ENCODE measurements at places on chromosomes 6 and 20. TPM values are rescaled to one million over a fixed set of nuclear protein-coding genes. Genes with fewer than 3 reads are reported as not detected.

DNA sequence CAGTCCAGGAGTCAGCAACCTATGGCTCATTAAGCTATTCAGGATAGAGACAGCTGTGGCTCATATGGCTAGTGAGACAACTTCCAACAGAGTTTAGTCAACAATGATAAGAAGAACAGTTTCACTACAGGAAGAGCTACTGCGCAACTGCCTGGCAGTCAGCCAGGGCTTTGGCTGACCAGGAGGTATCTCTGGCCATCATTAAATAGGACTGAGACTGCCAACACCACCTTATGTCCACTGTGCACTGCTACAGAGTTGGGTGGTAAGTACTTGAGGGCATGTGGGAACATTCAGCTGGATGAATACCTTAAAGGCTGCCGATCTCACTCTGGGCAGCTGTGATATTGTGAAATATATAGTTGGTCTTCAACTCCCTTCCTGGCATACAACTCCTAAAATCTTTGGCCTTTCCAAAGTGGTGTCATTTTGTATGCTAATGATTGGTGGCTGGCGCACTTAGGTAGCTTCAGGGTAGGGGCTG, 52.2 kb upstream of the FAM83C start:
- no peak for DNase-seq

GRCh38 chr20:58549231-58550209, 34.3 kb upstream of the APCDD1L start:
- no peak for DNase-seq

DNA sequence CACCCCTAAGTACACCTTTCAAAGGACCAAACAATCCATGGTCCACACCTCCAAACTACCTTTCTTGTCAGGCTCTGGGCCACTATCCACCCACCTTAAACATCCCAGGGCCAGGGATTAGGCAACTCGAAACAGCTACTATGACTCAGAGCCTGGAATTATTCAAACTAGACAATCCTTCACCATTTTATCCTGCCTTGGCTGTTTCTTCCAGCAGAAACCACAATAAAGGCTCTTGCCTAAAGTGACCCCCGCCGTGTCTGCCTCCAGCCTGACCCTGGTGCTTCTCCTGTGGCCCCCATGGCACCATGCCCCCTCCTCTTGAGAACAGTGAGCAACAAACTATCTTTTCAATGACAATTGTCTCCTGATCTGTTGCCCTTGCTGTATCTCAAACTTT, 195.5 kb downstream of the EPM2A start:
- DNase-seq = no peak

DNA sequence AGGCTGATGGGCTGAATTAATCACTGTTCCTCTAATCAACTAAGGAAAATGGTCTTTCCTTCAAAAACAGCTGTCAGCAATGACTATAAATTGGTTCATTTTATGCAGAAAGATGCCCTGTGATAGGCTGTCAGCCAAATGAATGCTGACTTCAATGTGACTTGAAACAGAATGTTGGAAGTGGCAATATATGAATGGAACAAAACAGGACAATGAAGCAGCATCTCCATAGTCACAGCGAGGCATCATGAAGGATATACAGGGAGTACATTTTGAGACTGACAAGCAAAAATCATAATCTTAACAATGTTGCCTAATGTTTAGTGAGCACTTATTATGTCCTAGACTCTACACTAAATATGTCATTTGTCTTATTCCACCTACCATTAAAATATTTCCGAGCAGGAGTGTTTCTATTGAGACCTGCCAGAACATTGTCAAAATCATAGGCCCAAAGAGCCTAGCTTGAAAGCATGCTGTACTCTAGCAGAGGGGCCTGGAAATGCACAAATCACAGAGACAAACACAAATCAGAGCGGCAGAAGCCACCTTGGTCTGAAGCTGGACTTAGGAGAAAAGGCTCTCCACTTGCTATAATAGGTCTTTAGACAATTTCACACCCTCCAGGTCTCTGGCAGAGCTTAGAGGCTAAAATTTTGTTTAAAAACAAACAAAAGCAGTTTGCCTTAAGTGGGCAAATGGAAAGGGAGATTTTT, 63.3 kb downstream of the FAM50B start:
- DNase-seq = no peak

Gene EPHA7
- not detected for total RNA-seq

DNA sequence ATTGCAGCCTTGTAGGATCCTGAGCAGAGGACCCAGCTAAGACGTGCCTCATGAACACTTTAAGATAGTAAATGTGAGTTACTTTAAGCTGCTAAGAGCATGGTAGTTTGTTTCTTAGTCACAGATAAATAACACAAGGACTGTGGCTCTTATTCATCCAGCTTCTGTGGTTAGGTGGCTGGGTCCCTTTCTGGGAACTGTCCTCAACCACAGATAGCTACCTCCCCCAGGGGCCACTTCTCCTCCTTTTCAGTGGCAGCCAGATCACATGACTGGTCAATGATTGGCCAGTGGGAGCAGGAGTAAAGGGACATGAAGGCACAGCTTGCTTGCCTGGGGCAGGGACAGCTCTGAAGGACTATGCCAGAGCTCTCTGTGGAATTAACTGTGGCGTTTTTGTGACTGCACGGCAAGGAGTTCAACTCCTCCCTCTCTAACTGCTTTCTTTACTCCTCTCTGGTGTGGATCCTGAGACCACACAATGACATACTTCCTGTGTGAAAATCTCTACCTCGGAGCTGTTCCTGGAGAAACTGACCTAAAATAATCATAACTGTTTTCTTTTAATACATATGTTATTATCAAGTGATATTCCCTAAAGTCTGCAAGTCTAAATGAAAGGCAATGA, 76.5 kb downstream of the NRN1 start:
- DNase-seq = no peak

DNA sequence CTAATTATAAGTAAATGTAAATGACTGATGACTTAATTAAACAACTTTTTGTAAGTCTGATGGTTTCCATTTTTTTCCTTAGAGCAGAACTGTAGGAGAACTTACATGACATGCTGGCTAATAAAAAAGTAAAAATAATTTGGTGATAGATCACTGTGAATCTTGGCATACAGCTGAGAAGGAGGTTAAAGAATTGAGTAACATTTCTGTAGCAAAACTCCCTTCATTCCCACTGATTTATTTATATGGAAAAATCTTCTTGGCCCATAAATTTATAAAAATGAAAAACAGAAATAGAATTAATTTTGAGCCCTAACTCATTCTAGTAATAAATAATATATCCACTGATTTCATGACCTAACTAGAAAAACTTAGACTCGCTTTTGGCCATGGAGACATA, 48.1 kb downstream of the SLC22A3 start:
- no peak for DNase-seq

DNA sequence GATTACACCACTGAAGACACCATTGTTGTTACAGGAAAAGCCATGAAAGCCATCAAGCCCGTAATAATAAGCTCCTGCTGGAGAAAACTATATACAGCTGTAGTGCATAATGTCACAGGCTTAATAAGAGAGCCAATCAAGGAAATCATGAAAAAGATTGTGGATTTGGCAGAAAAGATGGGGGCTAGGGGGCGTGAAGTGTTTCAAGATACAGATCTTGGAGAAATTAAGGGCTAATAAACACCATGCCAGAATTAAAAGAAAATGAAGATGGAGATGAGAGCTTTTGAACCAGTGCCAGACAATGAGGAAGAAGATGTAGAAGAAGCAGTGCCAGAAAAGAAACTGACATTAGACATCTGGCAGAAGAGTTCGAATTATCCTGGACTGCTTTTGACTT, 43.2 kb upstream of the DTNBP1 start:
- no peak for DNase-seq

Measured in activated naive CD8-positive, alpha-beta T cell treated with anti-CD3 and anti-CD28 coated beads for 36 hours (primary cell).